Pons (tissue), 1 donor: ENCODE measurements at places on chromosomes 13 and 19.

- DNase-seq, result peak; percentile 37
Measured at GRCh38 chr13:53012707-53013106, 15.9 kb upstream of the OLFM4 start.

- no peak for DNase-seq
Measured at GRCh38 chr13:47897411-47898050, 103.5 kb downstream of the SUCLA2 start.

DNA sequence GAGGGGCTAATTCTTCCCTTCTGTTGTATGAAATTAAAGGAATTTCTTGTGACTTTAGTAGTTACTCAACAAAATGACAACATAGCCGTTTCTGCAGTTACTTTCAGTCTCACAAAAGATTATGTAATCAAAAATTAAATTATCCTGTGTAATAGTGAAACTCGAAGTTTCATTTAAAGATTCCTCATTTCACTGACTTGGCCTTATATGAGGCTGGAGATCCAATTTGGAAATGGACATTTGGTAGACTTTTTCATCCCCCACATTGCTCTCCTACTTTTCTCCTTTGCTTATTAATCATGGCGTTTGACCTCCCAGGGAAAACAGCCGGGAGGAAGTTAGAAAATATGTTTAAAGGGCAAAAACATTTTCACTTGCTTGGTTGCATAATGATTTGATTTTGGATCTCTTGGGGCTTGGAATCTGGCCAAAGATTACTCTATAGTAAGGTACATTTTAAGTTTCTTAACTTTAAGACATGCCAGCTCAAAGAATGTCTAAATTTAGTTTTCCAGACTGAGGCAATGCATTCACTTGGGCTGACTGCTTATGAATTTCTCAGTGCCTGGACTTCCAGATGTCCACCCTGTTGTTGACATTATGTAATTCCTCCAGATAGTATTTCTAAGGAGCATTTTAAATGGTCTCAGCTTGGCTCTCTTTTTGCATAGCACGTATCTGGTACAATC lies 1364.9 kb upstream of the MIR17HG start:
- no peak for DNase-seq

DNA sequence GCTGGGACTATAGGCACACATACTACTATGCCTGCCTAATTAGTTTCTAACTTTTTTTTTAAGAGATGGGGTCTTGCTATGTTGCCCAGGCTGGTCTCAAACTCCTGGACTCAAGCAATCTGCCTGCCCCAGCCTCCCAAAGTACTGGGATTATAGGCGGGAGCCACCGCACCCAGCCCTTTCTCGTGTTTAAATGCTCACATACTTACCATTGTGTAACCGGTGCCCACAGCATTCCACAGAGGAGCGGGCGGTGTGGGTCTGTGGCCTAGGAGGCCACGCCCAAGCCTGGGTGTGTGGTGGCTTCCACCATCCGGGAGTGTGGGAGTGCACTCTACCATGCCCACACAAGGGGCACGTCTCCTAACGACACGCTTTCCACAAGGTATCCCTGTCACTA lies 7.7 kb downstream of the LMNB2 start:
- no peak for DNase-seq

DNA sequence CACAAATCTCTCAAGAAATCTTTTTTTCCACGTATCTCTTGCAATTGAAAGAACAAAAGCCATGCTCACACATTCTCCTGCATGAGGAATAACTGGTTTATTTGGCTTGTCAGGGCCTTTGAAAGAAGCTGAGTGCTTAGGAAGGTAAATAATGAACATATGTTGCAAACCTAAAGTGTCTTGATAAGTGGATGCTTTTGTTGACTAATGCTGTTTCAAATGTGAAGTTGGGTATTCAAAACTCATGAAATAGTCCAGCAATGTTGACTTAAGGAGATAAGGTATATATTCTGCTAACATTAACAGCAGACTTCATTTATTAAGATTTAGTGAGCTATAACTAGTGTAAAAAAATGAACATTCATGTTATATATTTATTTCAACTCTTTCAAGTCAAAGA lies 1792.7 kb upstream of the MIR17HG start:
- no peak for DNase-seq

DNA sequence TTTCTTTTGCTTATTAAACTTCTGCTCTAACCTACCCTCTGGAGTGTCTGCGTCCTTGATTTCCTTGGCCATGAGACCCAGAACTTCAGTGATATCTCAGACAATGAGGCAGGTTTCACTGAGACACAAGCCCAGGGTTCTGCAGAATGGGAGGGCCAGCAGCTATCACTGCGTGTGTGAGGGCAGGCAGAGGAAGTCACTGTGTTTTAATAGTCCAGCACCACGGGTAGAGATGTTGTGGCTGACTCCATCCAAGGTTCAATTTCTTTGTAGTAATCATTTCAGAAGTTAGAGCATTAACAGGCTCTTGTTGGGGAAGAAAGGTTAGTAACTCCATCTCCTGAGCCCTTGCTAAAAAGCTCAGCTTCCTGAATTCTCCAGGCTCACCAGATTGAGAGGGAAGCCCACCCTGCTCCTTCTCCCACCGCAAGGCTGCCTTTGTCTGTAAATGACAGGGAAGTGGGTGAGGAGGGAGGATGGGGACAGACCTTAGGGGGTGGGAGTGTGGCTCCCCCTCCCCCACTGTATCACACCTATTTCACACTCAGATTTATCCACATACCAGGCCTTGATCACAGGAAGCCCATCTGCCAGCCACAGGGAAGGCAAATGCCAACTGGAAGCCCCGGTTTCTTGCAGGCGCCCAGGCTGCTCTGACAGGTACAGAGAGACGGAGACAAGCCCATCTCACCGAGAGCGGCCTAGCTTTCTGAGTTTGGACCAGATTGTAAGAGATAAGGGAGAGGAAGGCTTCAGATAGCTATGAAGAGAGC lies 2.1 kb downstream of the C19orf12 start:
- no peak for DNase-seq

GRCh38 chr13:48857576-48857975 lies 118.1 kb upstream of the FNDC3A start:
- DNase-seq, result no peak

DNA sequence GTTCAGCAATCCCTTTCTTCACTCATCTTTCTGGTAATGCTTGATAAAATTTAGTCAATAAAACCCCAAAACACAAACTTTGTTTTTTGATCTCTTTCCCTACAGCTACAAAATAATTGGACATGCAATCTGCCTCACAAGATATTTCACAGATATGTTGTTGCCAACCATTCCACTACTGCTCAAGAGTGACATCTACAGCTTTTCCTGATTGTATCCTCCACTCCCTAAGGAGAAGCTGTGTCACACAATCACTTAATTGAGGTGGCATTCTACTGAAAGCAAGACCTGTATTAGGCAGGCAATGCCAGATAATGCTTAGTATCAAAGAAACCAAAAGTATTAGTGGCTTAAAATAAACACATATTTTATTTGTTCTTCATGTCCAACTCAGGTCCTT lies 1646.2 kb upstream of the SPRY2 start:
- peak; percentile 19 for DNase-seq

DNA sequence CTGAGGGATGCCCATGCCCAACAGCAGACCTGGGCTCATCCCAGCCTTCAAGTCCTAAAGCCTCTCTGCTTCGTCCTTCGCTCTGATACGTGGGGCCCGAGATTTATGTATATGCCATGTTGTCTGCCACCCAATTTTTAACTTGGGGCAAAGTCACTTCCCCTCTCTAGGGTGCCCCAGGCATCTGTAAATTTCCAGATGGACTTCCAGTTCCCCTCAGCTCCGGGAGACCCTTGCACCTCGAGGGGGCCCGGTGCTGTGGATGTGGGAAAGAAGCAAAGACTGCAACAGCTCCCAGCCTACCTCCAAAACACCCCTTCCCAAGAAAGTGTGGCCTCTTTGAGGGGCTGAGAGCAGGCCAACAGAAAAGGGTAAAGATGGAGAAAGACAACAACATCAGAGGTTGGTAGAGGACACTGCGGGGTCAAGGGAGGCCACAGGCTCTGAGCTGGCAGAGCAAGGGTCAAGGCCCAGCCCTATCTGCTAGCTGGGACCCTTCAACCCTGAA lies 97.4 kb downstream of the STK24 start:
- DNase-seq, result no peak

- DNase-seq, result no peak
Measured at GRCh38 chr13:45103449-45103848, 16.9 kb upstream of the GTF2F2 start.

- DNase-seq, result no peak
Measured at GRCh38 chr19:53626976-53627375, 4.8 kb upstream of the DPRX start.

DNA sequence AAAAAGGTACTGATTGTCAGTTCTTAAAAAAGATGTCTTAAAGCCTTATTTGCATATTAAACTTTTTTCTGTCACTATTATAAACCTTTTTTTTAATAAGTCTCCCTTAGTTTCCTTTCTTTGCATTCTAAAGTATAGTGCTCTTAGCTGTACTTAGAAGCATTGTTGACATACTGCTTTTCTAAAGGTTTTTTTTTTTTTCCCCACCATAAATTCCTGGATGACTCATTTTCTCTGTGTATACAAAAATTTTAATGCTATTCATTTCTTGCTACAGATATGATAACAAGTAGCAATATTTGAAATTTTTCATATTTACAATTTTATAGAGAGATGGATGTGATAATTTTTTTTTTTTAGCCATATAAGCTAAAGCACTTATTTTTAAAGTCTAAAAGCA lies 43.5 kb downstream of the METTL21C start:
- no peak for DNase-seq

DNA sequence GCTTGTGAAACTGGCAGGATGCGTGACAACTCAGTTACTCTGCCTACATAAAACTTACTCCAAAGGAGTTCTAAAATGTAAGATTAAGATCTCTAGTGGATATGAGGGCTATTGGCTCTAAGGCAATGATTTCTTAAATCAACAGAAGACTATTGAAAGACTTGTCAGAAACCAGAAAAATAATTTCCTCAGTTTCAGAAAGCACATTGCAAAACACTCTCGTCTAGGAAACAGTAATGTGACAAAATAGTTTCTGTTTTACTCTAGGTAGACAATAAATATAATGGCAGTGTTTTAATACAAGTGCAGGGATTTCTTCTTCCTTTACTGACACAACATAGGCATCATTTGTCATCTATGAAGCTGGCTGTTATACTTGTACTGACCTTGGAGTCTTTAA lies 230.1 kb downstream of the KCTD12 start:
- no peak for DNase-seq

- DNase-seq, result no peak
Measured at GRCh38 chr19:13952931-13953531, 722 bp downstream of the DCAF15 start.

DNA sequence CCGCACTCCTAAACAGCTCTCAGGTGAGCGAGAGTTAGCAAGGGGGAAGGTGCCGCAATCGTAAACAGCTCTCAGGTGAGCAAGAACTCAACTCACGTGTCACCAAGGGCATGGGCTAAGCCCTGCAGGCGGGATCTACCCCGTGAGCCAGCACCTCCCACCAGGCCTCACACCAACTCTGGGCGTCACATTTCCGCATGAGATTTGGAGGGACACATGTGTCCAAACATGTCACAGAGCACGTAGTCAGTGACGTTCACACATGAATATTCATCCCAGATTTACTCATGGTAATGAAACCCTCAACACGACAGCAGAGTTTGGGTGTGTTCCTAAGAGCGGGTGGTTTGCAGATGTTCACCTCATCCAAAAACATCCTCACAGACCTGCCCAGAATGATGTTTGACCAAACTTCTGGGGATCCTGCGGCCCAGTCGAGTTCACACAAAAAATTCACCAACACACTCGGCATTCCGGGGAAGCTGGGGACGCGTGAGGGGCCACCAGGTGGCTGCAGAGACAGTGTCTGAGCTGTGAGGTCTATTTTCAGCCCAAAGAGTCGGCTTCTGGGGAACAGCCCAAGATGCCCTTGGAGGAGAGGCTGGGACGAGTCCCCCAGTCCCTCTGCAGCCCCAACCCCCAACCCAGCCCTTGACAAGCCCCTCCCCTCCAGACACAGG lies 19.6 kb downstream of the C2CD4C start:
- no peak for DNase-seq

DNA sequence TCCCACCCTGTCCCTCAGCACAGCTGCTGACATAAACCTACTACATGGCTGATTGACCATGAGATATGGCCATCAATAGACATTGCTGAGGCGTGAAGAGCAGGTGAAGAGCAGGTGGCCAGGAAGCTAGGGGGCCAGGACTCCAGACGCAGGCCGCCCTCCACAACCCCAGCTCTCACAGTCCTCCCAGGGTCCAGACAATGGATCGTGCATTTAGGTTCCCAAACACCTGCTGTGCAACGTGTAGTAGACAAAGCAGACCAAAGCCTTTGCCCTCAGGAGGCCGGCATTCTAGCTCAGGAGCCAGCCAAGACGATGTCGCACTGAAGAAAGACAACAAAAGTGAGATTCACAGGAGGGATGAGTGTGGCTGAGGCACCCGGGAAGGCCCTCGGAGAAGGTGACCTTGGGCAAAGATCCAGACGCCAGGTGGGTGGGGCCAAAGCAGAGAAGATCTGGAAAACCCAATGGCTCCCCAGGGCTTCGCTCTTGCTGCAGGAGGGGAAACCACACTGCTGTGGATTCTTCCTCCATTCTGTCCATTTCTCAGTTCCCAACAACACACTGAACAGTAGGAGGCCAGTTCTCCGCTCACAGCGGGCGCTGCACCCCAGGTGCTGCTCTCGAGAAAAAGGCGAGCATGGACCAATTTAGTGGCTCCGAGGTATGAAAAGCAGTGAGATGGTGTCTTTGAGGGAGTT lies 1.4 kb downstream of the FFAR1 start:
- DNase-seq, result no peak
